HFFc6 (cell line): ENCODE measurements at places on chromosomes 16 and 17.

- DNase-seq, result no peak
These were observed 107.2 kb upstream of the NETO2 start for GRCh38 chr16:47250983-47251382.

DNA sequence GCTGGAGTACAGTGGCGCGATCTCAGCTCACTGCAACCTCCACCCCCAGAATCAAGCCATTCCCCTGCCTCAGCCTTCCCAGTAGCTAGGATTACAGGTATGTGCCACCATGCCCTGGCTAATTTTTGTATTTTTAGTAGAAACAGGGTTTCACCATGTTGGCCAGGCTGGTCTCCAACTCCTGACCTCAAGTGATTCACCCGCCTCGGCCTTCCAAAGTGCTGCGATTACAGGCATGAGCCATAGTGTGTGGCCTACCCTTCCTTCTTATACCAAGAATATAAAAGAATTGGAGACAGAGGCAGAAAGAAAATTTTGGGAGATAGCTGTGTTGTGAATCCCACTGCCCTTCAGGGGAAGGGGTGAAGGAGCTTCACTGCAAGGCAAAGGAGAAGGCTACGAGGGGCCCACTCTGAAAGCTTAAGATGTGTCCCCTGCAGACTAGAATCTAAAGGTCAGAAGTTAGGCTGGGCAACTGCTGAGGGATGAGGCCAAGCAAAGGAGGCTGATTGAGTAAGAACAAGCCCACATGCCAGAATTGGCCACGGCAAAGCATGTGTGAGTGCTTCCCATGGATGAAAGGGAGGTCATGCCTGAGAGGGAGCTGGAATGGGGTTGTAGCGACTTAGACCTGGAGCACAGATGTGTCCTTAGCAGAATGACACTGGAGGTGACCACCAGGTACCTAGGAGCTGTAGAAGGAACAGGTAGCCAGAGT, 8.4 kb upstream of the CRYBA1 start:
- peak; percentile 74 for DNase-seq

- no peak for DNase-seq
These were observed 596.3 kb upstream of the CA10 start for GRCh38 chr17:52754838-52755237.

- DNase-seq, result no peak
These were observed 22.0 kb downstream of the NFE2L1 start for GRCh38 chr17:48070195-48070594.

DNA sequence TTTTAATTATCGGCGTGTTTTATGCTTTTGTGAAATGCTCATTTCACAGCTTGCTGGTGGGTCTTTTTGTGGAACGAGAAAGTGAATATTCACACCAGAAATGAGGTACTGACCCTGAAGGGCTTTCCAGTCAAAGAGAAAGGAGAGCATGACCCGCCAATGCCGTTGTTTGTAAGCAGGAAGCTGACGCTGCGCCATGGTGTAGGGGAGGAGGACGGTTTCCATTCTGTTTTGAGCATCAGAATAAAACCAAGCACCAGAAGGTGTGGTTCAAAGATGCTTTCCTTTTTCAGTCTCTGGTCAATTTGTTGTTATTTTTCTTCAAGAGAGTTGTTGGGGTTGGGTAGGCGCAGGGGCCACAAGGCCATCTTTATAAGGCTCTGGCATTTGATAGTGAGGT, 669.3 kb downstream of the WWOX start:
- DNase-seq, result no peak

DNA sequence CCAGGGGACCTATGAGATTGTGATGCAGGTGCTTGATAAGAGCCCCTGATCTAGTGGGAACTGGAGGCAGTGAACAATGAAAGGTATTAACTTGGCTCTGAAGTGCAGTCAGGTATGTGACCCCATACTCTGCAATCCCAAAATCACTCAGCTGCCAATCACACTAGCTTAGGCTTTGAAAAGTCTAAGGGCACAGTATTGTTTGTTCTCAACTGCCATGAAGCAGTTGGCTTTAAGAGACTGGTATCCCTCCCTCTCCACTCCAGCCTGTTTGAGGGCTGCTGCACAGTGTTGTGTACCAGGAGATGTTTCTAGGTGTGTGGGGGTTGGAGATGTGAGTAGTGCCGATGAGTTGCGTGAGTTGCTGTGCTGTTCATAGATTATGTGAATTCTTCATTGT, 2.4 kb downstream of the YPEL2 start:
- no peak for DNase-seq

DNA sequence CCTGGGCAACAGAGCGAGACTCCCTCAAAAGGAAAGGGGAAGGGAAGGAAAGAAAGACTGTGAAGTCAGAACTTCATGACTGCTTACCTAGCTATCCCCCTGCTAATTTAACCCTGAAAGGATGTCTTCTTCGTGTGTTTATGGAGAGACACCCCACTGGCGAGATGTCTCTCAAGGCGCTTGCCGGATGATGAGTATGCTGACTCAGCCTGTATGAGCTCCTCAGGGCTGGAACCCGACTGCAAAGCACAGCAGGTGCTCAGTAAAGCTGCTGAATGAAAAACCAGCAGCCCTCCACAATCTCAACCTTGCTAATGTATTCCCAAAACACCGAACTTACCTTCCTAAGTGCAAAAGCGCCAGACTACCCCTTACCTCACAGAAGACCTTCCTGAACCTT, 2.3 kb downstream of the ANKFY1 start:
- DNase-seq, result no peak

GRCh38 chr16:14400285-14400977, 229.6 kb downstream of the PARN start:
- no peak for DNase-seq

DNA sequence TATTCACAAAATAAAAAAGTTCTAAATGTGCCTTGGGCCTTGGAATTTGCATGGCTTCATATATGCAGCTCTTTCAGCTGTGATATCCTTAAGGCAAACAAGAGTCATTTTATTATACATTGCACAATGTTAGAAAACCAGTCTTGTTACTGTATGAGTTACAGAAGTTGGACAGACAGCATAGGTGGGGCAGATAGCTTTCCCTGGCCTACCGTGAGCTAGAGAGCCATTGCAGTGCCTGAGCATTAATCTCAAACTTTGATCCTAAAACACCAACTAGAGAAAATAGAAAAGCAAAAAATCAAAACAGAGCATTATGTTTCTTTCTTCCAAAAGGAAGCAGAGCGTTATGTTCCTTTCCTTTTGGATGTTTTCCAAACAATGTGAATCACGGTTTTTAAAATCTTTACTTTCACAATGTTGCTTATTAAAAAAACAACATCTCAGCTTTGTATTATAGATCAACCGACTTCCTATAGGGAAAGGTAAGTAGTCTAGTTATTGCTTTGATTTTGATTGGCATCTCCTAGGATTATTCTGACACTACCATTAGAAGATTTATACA, 32.2 kb downstream of the ARHGAP44 start:
- DNase-seq, result no peak

DNA sequence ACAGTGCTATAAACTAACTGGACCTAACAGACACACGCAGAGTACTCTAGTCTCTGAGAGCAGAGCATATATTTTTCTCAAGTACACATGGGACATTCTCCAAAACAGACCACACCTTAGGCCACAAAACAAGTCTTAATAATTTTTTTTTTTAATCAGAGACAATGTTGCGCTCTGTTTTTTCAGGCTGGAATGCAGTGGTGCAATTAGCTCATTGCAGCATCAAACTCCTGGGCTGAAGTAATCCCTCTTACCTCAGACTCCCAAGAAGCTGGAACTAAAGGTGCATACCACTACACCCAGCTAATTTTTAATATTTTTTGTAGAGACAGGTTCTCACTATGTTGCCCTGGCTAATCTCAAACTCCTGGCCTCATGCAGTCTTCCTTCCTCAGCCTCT, 37.7 kb downstream of the ULK2 start:
- no peak for DNase-seq

GRCh38 chr17:46027048-46027975, 28.3 kb downstream of the STH start:
- DNase-seq, result no peak

- no peak for DNase-seq
These were observed 23.7 kb downstream of the CLEC3A start for GRCh38 chr16:78045865-78046581.

DNA sequence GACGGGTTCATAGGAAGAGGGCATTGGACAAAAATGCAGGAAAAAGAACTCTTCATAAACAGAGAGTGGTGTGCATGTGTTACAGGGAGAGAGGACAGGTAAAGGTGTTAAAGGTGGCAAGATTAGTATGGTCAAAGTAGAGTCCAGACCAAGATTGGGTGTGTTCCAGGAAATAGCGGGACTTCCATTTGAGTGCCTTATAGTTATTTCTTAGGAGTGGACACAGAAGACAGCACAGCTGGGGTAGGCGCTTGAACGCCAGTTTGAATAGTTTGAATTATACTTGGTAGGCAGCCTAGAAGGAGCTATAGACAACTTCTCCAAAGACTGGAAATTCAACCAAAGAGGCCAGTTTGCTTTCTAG, 63.4 kb downstream of the MAP2K6 start:
- no peak for DNase-seq

GRCh38 chr16:85202631-85203461, 90.6 kb upstream of the CIBAR2 start:
- peak; percentile 55 for DNase-seq

GRCh38 chr17:67082107-67082506, 37.8 kb downstream of the CACNG1 start:
- no peak for DNase-seq

DNA sequence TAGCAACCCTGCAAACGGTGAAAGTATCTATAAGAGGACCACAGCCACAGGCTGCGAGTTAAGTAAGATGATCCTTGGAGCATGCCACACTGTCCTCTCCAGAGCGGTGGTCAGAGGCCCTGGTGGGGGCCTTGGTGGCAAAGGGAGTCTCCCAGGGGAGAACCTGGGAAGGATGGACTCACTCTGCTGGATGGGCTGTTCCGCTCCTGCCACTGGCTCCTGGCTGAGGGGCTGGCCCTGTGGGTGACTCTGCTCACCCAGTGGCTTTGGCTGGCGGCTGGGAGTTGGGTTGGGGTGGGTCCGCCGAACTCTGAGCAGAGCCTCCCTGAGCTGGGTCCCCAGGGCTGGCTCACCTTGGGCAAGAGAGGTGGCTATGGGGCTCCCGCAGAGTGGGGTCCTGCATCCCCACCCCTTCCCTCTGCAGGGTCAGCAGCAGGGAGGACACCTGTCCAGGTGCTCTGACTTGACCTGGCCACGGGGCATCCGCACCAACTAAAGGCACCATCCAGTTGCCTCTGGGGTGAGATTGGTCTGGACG, 7.3 kb downstream of the CDK5R1 start:
- DNase-seq, result no peak

- DNase-seq, result peak; percentile 46
These were observed 8.1 kb upstream of the FLYWCH2 start for GRCh38 chr16:2874912-2875362.

DNA sequence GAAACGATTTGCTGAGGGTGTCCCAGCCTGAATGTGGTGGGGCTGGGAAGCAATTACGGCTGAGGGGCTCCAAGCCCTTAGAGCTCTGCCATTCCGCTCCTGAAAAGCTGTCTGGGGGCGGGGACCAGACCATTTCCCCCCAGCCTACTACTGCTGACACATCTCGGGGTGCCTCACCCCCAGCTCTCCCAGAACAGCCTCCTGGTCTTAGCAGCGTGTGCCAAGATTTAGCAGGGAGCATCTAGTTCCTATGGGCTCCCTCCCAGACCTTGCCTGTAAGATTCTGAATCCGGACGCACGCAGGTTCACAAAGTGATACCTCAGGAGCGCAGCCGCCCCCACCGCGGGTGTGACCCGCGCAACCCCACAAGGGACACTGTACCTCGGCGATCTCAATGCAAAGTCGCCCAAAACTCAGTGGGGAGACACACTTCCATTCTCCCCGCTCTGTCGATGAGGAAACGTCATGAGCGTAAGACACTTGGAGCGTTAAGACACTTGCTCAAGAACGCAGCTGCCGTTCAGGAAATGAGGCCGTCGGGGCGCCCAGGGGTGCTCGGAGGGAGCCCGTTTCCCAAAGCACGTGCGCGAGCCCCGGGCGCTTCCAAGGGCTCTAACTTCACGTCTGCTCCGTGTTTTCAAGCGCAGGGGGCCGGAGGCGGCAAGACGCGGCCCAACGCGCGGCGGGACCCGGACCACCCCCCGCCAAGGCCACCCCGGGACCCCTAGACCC, 629 bp downstream of the GEMIN4 start:
- peak; percentile 21 for DNase-seq

- no peak for DNase-seq
These were observed 362 bp downstream of the KLHDC4 start for GRCh38 chr16:87765473-87765775.

- DNase-seq, result no peak
These were observed at the start of gene CNTNAP4 for GRCh38 chr16:76276745-76277438. TSS of gene CNTNAP4 (plus strand) at chr16:76277401. CDS start at chr16:76277663, 262 bp downstream.

DNA sequence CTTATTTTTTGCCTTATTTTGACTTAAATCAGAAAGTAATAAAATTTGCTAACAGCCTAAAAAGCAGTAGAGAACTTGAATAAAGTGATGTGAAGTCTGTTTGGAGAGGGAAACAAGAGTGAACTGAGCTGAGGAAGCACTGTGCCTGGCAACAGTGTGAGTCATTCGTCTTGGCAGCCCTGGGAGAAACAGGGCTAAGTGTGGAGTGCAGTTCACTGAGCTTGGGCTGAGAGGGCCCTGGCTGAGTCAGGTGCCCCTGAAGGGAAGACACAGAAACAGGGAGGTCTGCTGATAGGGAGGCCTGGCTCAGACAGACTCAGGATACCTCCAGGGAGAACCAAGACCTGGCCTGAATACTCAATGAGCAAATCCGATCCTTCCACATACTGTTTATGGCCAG, 132.1 kb downstream of the HS3ST4 start:
- DNase-seq, result no peak

GRCh38 chr17:59783221-59784047, 76.0 kb downstream of the VMP1 start:
- peak; percentile 48 for DNase-seq

- DNase-seq, result no peak
These were observed at the start of gene SPNS3 for GRCh38 chr17:4433515-4434031. TSS of gene SPNS3 (plus strand) at chr17:4433940. CDS start at chr17:4433968, 28 bp downstream.

GRCh38 chr16:1770328-1771187, 785 bp downstream of the NME3 start:
- peak; percentile 40 for DNase-seq
